CD14-positive monocyte (primary cell): ENCODE measurements at places on chromosomes 2 and 18. TPM values are rescaled to one million over a fixed set of nuclear protein-coding genes. Genes with fewer than 3 reads are reported as not detected.

DNA sequence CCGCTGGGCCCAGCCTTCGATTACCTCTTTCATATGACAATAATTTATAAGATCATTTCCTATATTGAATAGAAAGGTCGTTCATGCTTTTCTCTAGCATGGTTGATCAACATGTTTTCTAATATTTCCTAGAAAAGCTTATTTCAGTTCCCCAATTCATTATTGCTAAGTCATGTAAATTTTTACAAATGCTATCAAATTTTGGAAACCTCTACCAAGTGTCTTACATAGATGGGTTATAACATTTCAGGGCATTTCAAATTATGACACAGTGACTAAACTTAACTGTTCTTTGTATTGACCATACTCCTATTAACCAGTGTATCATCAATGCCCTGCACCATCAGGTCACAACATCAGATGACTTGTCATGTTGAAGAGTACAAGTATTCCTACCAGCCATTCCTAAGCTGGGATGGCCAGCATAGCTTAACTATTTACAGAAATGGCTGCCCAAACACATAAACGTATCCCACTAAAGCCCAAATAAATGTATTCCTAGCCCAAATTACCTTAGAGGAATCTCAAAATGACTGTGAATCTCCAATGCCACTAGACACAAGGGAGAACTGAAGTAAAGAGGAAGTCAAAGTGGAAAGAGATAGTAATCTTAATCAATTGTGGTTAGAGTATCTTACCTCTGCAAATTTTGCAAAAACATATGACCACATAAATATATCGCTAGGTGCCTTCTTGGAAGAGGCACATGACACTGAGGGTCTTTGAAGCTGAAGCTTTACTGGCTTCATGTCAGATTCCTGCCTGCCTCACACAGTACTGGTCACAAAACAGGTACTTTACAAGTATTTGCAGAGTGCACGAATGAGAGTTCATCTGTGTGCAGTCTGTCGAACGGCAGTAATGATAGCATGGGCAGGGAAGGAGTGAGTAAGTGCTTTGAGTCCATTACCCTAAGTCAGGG is 87.3 kb upstream of the TLK1 start:
- DNase-seq, result no peak

Gene CCDC74B
- polyA plus RNA-seq, result not detected

Gene SNRNP27
- 54.8 TPM for polyA plus RNA-seq

- DNase-seq, result no peak
Observed at GRCh38 chr2:64288321-64289193, 144.3 kb upstream of the PELI1 start.

Gene SLC38A11
- not detected for polyA plus RNA-seq

DNA sequence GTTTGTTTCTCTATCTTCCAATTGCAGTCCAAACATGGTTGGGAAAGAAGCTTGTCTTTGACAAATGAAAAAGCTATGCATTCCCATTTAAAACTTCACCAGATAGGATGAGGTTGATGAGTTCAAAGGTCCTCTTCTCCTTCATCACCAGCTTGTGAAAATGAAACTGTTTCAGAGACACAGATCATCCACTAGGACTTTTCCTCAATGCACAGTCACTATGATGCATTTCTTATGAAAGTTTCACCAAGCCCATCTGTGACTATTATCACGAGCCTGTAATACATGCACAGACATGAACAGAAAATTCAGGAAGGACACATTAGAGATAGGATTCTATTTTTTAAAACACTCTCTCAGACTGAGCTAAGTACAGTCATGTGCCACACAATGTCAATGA is 644.4 kb downstream of the PLCL1 start:
- no peak for DNase-seq

DNA sequence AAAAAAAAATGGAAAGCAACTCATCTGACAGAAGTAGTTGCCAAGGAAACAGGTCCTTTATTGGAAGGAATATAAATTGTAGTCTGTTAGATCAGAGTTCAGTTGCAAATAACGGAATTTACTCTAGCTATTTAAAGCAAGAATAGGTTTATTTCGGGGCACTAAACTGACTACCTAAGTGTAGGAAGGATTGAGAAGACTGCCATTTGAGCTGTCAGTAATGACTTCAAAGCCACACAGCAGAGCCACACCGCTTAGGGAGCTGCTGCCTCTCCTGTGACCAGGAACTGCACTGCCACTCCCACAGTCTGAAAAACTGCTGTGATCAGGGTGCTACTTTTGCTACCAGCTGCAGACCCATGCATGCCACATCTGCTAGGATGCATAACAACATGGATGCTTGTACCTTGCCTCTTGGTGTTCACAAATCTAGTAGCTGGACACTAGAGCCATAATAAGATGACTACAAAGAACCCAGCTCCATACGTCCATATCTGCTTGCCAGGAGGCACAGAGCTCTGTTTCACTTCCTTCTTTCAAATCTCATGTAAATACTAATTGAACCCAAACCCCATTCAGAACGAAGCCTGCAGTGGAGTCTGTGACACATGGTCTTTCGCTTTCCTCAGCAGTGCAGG is 2.2 kb downstream of the DSG2 start:
- no peak for DNase-seq

Gene LINC00305
- not detected in 2 replicates for polyA plus RNA-seq

DNA sequence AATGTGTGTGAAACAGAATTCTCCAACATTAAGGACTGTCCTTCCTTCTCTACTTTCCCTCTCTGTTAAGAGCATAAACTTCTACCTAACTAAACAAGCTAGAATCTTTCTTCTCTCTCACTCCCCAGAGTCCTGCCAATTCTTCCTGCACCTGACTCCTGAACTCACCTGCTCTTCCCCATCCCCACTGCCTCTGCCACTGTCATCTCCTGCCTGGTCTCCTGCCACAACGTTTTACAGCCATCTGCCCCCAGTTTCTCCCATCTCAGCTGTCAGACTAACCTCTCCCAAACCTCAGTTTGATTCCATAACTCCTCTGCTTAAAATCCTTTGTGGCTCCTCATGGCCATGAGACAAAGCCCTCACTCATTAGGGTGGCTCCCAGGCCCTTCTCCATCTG is 288.3 kb upstream of the FBXO11 start:
- no peak for DNase-seq

- DNase-seq, result no peak
Observed at GRCh38 chr2:163011000-163011399, 172.4 kb upstream of the KCNH7 start.

DNA sequence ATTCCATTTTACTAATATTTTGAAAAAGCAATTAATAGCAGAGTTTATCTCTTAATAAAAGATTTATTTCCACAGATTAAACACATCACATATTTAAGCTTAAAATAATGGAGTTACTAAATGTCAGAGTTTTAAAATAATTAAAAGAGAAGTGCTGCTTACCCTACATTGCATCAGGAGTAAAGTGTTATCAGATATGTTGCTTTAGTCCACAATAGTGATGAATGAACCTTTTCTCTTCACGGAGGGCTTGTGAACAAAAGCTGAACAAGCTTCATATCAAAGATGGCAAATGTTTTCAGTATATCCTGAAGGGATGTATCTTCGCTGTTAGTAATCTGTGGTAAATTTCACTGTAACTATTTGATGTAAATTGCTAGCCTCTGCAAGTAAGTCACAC is 69.4 kb upstream of the TTC27 start:
- no peak for DNase-seq

DNA sequence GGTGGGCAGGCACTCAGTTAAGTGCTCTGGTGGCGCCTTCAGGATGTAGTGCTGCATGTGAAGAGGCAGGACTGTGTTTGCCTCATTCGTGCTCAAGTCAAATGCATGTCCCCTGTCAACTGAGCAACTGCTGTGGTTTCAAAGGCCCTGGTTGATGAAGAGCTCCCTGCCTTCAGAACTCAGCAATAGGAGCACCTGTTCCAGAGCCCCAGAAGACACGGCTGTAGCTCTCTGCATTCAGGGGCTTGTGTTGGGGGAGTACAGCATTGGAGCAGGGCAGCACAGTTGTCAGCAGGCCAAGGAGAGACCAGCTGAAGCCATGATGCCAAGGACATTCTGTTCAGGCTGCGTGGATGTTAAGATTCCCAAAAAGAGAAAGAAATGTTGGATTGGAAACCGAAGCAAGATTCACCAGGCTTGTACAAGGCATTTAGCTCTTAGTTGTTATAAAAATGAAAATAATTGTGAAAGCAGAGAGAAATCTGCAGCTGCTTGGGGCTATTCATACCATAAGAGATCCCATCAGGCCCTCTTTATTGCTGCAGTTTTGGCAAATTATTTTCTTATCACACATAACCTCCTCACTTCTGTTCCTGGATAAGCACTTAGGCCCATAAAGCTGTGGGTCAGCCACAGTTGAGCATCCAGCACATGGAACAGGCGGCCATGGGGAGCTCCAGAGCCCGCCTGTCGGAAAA is 252.4 kb upstream of the ZNF521 start:
- no peak for DNase-seq

DNA sequence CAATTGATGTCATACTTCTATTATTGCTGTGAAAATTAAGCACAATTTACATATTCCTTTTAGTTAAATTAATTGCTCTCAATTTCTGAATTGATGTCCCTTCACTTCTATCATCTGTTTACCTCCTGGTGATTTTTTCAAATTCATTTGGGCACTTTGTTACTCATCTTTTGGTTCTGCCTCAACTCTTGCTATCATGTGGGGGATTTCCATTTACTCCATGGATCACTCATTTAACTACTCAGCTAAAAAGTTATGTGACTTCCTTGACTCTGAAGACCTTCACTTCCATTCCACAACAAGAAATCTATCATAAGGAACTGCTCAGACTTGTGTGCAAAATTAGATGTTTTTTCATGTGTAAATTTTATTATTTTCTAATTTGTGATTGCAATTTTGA is 126.2 kb downstream of the EHBP1 start:
- no peak for DNase-seq

Gene CABYR
- not detected for polyA plus RNA-seq

DNA sequence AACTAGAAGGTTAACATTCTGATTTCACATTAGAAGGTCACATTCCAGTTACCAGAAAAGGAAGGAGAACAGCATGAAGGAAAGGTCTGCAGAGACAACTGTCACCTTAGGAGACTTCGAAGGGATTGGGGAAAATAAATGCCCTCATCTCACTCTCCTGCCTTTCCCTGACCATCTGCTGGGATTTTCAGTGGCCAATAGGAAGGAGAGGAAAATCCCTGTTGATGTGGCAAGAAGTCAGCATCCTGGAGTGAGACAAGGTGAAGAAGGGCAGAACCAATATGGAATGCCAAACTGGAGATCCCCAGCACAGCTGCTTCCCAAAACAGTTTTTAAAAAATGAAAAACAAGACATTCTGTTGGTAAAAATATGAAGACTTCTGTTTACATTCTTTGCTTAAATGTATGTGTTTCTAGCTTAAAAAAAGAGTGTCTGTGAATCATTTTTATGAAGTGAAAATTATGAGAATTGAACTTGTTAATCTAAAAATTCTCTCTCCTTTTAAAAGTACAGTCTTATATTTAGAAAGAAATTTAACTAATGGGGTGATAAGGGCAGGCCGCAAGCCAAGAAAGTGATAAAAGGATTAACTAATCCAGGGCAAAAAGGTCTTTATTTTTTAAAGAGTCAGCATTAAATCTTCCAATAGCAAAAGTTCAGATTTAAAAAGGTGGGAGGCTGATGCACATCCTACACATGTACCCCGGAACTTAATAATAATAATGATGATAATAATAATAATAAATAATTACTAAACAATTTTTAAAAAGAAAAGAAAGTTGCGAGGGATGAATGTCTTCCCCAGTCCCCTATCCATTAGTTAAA is 160.6 kb upstream of the DOK6 start:
- DNase-seq, result no peak

GRCh38 chr2:218186355-218186766 is 19.6 kb upstream of the CXCR1 start:
- peak; percentile 61 for DNase-seq

- no peak for DNase-seq
Observed at GRCh38 chr2:140027320-140027719, 1247.1 kb upstream of the NXPH2 start.

Gene PREPL
- 8.0 TPM for polyA plus RNA-seq

DNA sequence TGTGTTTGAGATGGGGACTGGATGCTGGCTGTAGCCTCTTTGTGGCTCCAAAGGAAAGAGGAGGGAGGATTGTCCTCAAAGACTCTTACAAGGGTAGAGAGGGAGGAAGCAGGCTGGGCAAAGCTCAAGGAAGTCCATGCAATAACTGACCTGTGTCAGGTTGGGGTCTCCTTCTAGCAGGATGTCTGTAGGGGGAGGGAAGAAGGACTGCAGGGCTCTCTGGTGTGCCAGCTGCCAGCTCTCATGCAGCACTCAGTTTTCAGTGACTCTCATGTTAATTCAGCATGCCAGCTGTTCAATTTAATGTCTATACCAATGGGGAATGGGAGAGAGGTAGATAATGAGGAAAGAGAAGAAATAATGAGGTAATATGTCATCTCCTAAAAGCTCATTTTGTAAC is 85.3 kb upstream of the RANBP2 start:
- DNase-seq, result no peak

Gene IL1F10
- not detected for polyA plus RNA-seq

DNA sequence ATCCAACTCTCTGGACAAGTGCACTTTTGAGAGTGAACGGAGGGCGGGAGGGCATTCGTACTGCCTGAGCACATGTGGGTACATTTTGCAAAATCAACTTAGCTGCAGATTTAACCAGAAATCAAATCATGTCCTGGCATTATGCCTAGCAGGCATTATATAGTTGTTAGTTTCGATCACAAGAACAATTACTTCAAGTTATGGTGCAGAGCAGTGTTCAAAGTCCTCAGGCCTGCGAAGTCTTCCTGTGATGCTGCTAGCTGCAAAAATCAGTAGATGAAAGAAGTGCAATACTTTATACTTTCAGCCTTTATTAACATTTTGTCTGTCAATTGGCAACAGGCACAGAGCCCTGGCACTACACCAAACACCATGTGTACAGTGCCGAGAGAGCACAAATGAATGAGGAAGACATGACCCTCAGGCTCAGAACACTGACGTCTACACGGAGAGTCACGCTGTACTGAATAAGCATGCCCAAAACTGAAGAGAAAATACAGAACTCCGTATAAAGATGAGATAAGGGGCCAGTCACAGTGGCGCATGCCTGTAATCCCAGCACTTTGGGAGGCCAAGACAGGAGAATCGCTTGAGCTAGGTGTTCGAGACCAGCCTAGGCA is 92.1 kb upstream of the CREB1 start:
- DNase-seq, result no peak

DNA sequence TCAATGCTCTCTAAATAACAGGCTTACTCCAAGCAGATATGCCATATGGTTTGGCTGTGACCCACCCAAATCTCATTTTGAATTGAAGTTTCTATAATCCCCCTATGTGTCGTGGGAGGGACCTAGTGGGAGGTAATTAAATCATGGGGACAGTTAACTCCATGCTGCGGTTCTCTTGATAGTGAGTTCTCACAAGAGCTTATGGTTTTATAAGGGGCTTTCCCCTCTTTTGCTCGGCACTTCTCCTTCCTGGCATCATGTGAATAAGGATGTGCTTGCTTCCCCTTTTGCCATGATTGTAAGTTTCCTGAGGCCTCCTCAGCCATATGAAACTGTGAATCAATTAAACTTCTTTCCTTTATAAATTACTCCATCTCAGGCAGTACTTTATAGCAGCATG is 302.7 kb upstream of the ZC3H15 start:
- DNase-seq, result no peak

DNA sequence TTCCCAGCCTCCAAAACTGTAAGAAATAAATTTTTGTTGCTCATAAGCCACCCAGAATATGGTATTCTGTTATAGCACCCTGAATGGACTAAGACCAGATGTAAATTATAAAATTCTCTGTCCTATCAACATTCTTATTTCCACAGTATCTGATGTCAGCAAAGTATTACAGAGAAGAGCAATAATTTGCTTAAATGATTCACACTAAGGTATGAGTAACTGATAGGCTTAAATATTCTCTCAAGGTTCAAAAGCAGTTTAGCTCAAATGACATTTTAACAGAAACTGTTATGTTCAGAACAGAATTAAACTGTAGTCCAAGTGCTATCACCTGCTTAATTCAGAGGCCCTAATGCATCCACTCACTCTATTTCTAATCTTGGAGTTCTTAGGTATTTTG is 12.8 kb downstream of the SESTD1 start:
- DNase-seq, result no peak
